Activated T-cell treated with anti-CD3 and anti-CD28 coated beads, Interleukin-2, amount 50 U/mL, for 1 hour (primary cell): ENCODE measurements at places on chromosomes 4 and X.

- no peak for DNase-seq
Observed at GRCh38 chr4:175282407-175282806, 364.2 kb downstream of the ADAM29 start.

DNA sequence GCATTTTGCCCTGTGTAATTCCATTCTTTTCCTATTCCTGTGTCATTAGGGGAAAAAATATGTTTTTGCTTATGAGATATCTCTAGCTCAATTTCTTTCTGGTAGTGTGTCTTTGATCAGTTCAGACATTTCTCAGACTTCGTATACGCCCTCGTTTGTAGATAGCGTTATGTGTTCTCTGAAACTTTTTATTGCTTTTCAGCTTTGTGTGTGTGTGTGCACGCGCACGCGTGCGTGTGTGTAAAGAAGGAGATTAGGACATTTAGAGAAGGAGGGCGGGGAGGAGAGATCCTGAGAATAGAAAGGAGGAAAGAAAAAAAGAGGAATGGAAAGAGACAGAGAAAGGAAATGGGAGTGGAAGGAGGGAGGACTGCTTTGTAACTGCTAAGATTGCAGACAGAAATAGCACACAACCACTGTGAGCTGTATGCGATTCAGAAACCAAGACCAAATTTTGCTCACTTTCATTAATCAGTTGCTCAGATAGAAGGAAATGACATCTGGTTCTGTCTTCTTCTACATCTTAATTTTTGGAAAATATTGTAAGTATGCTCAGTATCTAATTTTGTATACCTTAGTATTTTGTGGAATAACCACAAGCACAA lies at the start of gene RXFP1:
Gene RXFP1, plus strand, starts transcription at position 399 of the 605 bp plus-strand sequence. Its CDS starts 95 bp downstream, at position 494.
- DNase-seq = no peak

DNA sequence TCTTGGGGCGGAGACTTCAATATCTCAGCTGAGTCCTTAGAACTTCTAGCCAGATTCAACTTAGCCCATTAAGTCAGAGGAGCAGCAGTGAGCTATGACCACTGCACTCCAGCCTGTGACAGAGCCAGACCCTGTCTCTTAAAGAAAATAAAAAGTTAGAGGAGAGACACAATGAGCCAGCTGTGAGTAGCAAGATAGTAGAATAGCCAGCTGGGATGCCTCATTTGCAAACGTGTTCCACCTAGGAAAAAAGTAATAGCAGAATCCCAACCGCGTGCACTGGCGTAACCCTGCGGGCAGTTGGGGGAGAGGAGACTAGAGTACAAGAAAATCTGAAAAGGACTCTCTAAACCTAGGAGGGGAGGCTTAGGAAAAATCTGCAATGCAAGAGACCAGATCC lies 133.2 kb upstream of the ANXA3 start:
- DNase-seq = no peak

GRCh38 chr4:22187203-22187820 lies 238.7 kb upstream of the KCNIP4 start:
- DNase-seq = no peak
